T1000 (cell line): ENCODE measurements at places on chromosomes 11 and 22.

- no peak for DNase-seq
These were observed 1.8 kb upstream of the MUC2 start for GRCh38 chr11:1072821-1073231.

DNA sequence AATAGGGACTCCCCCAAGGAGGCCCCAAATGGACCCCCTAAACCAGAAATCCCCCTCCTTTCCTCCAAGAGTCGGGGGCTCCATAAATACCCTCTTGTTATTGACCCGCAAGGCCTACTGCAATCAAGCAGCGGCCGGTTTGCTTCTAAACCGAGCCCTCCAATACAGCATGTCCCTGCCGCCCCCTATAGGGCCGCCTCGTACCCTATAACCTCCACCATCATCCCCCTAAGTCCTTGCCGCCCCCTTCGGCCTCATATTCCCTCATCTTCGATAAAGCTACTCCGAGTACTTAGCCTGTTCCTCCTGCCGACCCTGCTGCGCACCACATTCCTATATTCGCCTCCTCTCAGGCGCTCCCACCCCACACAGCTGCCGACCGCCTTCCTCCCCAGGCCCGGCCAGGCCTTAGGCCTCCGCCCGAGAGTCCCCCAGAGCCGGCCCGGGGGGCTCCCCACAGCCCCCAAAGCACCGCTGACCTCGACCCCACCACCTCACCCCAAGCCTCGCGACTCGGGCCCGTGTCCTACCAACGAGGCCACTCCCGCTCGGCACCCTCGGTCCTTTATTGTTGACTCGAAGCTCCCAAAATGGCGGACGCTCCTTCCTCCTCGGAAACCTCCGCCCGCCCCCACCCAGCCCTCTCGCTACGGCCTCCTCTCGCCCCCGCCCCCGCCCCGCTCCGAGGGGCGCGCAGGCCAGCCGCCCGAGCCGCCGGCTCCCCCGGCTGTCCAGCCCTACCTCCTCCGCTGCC lies 430 bp downstream of the DDX6 start:
- DNase-seq: no peak

DNA sequence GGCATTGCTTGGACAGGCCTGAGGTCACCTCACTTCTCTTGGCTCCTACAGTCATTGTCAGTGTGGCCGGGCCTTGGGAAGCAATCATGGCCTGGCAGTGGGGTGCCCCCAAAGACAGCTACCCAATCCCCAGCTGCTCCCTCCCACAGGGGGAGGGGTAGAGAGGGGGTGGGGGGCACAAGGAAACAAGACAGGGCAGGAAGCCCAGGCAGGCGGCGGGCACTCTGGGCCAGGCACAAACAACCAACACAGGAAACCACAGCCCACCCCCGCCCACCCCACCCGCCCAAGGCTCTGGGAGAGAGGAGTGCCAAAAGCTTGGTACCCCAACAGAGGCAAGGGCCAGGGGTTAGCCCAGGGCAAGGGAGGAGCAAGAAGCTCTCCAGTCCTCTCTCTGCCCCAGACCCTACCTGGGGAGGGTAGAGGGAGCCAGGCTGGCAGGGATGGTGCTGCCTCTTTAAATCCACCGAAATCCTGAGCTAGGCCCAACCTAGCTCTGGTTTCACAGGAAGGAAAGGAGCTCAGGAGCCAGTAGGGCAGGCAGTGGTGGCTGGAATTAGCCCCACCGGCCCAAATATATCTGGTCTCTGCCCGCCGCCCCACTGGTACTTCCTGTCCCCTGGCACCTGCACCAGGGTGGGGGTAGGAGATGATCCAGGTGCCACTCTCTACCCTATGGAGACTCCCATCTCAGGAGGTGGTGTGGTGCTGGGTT lies 12.2 kb downstream of the BCL9L start:
- DNase-seq: no peak

GRCh38 chr11:62401811-62402210 lies 17.0 kb upstream of the SCGB1A1 start:
- DNase-seq: no peak

DNA sequence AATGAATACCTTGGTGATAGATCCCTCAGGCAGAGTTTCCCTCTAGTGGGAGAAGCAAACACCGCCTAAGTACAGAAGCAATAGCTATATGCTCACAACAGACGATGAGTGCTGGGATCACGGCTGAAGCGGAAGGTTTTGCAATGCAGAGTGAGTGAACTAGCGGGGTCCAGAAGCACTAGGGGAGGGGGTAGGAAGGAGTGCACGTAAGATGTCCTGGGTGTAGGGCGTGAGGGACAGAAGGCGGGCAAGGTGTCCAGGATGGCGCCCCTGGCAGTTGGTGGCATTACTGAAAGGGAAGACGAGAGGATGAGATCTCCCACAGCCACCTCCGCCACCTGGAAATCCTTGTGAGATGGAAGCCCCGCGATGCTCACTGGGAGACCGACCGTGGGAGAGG lies 81.0 kb downstream of the ETS1 start:
- DNase-seq: no peak

DNA sequence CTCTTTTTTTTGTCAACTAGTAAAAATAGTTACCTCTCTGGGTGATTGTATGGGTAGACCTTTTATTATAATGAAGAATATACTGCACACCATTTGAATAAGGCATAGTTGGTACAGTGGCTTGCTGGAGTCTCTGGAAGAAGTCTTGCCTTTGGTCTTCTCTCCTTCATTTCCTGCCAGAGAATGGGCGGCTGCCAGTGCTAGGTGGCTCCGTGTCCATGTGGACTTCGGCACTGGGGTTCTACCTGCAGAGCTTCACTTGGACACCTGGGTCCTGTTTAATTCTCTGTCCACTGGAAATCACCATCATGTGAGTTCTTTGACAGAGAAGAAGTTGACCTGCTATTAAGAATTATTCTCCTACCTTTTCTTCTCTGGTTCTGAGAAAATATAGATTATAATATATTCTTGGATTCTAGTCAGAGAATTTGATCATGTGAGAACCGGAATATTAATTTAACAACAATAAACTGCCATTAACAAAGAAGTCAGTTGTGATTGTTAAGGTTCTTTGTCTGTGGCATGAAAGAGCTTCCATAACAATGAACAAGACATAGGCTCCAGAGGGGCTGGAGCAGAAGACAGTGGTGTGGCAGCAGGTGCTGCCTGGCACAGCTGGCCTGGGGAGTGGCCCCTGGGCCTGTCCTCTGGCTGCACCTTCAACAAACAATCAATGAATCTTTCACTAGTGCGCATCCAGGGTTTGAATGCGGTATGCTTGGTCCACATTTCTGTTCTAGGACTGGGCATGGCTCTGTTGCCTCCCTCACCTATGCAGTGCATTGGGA lies 77.5 kb downstream of the PPFIBP2 start:
- DNase-seq: no peak

DNA sequence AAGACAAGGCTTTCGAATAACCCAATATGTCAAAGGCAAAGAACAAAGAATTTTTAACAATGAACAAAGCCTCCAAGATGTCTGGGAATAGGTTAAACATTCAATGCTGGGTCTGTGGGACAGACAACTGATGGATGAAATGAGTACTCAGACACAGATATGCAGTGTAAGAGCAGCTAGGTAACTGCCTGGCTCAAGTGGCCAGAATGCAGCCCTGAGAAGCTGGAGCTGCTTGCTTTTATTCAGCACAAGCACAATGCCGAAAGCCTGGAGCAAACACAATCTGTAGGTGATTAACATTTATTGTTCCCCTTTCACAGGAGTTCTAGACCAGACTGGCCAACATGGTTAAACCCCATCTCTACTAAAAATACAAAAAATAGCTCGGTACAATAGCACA lies 24.0 kb downstream of the GLYAT start:
- DNase-seq: no peak

GRCh38 chr11:125451400-125452124 lies 44.5 kb downstream of the FEZ1 start:
- DNase-seq: no peak

GRCh38 chr11:45224766-45225165 lies 61.4 kb downstream of the SYT13 start:
- DNase-seq: no peak

DNA sequence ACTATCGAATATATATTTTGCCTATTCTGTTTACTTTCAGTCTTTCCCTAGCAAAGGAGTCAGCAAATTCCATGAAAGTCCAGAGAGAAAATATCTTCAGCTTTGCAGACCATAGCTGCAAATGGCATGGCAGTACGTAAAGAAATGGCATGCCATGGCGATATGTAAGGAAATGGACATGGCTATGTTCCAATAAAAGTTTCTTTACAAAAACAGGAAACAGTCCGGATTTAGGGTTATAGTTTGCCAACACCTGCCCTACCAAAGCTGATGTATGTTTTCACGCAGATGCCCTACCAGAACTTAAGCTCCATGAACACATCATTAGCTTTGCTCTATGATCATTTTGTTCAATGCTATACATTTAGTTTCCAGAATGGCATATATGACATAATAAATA lies 19.5 kb downstream of the KIAA0930 start:
- no peak for DNase-seq

DNA sequence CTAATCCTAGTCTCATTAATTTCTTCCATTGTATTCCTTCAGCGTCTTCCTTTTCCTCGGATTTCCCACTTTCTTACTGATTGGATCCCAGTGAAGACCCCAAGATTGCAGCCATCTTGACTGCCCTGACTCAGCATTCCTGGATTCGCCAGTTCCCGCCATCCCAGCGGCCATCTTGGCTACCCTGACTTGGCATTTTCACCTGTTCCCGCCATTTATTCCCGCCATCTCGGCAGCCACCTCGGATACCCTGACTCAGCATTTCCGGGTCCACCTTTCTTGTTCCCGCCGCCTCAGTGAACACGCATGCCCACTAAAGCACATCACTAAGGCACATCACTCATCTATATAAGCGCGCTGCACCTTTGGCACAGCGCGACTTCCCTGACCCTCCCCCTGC lies 13.8 kb upstream of the OR56A3 start:
- DNase-seq: no peak

DNA sequence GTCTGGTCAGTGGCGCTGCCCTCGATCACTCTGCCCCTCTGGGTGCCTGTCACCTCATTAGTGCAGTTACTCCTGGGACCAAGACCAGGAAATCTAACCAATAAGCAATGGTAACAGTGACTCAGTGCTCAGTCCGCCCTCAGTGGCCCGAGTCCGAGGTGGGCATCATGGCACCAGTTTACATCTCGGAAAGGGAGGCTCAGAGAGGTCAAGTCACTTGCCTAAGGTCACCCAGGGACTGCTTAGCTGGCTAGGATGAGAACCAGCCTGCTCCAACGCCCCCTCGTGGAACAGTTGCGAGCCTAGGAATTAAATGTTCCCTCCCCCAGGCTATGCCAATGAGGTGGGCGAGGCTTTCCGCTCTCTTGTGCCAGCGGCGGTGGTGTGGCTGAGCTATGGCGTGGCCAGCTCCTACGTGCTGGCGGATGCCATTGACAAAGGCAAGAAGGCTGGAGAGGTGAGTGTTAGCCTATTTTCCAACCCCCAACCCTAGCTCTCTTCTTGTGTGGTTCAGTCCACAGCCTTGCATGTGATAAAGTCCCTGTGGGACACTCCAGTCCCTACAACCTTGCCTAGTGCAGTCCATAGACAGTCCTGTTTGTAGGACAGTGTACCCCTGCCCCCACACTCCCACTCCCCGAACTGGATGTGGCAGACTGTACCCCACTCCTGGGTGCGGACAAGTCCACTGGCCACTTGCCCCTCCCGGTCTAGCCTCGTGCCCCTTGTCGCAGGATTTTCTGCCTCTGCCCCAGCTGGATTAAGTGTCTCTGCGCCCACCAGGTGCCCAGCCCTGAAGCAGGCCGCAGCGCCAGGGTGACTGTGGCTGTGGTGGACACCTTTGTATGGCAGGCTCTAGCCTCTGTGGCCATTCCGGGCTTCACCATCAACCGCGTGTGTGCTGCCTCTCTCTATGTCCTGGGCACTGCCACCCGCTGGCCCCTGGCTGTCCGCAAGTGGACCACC lies 1.1 kb downstream of the MTFP1 start:
- peak; percentile 31 for DNase-seq

DNA sequence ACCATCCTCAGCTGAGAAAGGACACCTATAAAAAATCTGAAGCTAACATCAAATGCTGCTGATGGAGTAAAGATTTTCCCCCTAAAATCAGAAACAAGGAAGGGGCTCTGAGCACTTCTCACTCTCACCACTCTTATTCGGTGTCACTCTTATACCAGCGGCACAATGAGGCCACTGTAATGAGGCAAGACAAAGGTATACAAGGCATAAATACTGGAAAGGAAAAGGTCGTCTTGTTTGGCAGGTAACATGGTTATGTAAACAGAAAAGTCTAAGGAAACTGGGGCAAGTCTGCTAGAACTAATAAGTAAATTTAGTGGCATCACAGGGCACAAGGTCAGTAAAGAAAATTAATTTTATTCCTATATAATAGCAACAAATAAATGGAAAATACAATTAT lies 8.1 kb upstream of the MOB2 start:
- DNase-seq: no peak

GRCh38 chr11:92511522-92512203 lies 287.0 kb downstream of the FAT3 start:
- no peak for DNase-seq

- no peak for DNase-seq
These were observed 34.8 kb upstream of the MYOD1 start for GRCh38 chr11:17684550-17684949.

DNA sequence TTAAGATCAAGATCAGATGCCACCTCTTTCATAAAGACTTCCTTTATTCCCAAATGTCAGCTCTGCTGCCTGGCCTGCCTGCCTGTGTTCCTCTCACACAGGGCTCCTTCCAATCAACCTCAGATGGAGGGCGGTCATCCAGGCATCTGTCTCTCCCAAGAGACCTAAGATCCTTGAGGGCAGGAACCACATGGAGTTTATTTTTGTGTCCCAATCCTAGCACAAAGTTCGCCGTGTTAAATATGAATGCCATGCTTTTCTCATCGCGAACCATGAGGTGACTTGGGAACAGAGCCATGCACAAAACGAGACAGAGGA lies 72.7 kb upstream of the ARFGAP3 start:
- DNase-seq: no peak

GRCh38 chr11:71062199-71062598 lies 190.2 kb downstream of the SHANK2 start:
- no peak for DNase-seq

GRCh38 chr11:69240332-69241074 lies 53.5 kb upstream of the MYEOV start:
- no peak for DNase-seq

DNA sequence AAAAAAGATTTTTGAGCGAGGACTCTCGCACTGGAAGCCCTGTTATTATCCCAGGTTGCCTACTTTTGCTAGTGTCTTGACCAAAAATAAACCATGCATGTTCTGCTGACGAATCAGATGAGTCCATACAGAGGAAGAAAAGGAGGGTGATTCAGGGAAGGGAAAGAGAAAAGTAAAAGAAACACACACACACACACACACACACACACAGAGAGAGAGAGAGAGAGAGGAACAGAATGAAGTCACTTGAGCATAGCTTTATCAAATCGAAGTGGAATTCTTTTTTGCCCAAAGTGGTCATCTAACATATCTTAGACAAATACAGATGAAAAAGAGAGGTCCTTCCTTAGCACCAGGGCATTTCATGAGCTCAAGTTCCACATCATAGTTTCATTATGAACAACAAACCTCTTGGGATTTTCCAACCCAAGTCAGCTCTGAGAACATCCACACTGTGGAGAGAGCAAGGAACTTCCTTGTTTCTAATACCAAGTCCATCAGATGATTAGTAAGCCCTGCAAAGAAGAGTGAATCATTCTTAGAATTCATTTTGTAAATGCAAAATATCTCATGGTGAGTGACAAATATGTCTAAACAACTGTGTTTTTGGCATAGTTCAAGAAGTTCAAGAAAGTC lies 7.7 kb upstream of the MMP12 start:
- no peak for DNase-seq
